Ovary (tissue), 10 donors: ENCODE measurements at places on chromosomes 16 and 17.

DNA sequence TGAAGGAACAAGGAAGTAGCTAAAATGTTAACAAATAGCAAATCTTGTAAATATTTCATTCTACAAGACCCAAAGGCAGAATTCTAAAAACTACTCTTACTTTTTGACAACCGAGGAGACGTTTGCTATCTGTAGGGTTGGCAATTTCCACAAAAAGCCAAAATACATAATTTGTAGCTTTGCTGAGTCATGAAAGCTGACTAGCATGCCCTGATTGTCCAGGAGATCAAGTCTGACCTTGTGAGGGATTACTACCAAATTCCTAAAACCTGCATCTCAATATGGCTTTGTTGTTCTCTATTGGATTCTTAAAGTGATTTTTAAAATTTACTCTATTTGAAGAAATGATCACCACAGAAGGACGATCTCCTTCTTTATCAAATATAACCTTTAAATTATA is 10.8 kb downstream of the DNAJA2 start:
- H3K27ac ChIP-seq: no peak overlapping the region
- peaks cover 2% of the 10 kb centered on the region for H3K4me1 ChIP-seq
- H3K27me3 ChIP-seq: no peaks in the 10 kb centered on the region
- DNase-seq: no peak

DNA sequence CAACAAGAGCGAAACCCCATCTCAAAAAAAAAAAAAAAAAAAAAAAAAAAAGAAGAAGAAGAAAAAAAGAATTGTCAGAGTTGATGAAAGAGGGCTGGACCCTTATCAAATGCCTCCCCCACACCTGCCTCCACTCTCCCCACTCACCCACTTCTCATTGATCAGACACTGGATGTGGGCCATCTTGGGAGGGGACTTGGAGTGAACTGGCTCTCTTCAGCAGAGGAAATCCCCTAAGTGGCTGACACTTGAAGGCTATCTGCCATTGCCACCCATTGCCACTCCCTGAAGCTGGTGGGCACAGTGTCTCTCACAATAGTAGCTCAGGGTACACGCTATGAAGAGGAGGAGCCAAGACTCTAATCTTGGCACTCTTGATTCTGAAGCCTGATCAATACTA is 1.6 kb downstream of the ITGA2B start:
- no peaks in the 10 kb centered on the region for H3K36me3 ChIP-seq
- no peaks in the 10 kb centered on the region for H3K27me3 ChIP-seq
- H3K27ac ChIP-seq: no peak overlapping the region

GRCh38 chr17:73067075-73067474 is 25.4 kb downstream of the SLC39A11 start:
- no peak for DNase-seq
- no peaks in the 10 kb centered on the region for H3K36me3 ChIP-seq
- H3K4me3 ChIP-seq: no peak overlapping the region
- no peak overlapping the region for H3K27ac ChIP-seq
- H3K27me3 ChIP-seq: no peaks in the 10 kb centered on the region
- no peaks in the 10 kb centered on the region for H3K4me1 ChIP-seq

GRCh38 chr17:73797594-73798110 is 153.4 kb upstream of the SDK2 start:
- H3K4me1 ChIP-seq: no peaks in the 10 kb centered on the region
- H3K36me3 ChIP-seq: no peaks in the 10 kb centered on the region
- H3K4me3 ChIP-seq: no peak overlapping the region

GRCh38 chr16:50246299-50247122 is 19.8 kb upstream of the ADCY7 start:
- H3K27me3 ChIP-seq: no peaks in the 10 kb centered on the region
- H3K4me3 ChIP-seq: peak overlapping the region; percentile 43
- H3K36me3 ChIP-seq: no peaks in the 10 kb centered on the region
- H3K27ac ChIP-seq: peak overlapping the region; percentile 65
- DNase-seq: no peak

- H3K4me3 ChIP-seq: no peak overlapping the region
- H3K27ac ChIP-seq: no peak overlapping the region
- H3K36me3 ChIP-seq: no peaks in the 10 kb centered on the region
- peaks cover 10% of the 10 kb centered on the region for H3K4me1 ChIP-seq
- H3K27me3 ChIP-seq: no peaks in the 10 kb centered on the region
- DNase-seq: peak; percentile 80
Measured at GRCh38 chr17:82414548-82415281, 3.4 kb upstream of the HEXD start.

GRCh38 chr17:37643869-37644268 is 623 bp upstream of the DDX52 start:
- no peaks in the 10 kb centered on the region for H3K36me3 ChIP-seq
- no peak overlapping the region for H3K27ac ChIP-seq
- H3K4me3 ChIP-seq: peak overlapping the region; percentile 81
- H3K27me3 ChIP-seq: no peaks in the 10 kb centered on the region
- DNase-seq: no peak

DNA sequence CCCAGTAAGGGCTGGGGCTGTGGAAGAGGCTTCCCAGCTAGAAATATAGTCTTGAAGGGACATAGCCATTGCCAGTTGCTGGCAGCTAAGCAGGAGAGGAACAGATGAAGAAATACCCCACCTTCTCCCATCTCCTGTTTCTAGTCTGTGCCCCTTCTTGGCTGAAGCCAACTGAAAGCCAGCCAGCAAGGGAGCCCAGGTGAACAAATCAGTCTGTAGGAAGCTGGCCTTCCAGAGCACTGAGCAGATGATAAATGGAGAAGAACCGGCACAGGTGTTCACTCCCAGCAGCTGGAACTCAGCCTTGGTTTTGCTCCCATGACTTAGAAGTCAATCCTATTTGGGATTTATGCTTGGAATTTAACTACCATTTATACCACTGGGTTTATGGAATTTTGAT is 69.2 kb upstream of the DHX40 start:
- H3K4me1 ChIP-seq: no peaks in the 10 kb centered on the region
- H3K36me3 ChIP-seq: no peaks in the 10 kb centered on the region
- DNase-seq: no peak
- no peaks in the 10 kb centered on the region for H3K27me3 ChIP-seq

DNA sequence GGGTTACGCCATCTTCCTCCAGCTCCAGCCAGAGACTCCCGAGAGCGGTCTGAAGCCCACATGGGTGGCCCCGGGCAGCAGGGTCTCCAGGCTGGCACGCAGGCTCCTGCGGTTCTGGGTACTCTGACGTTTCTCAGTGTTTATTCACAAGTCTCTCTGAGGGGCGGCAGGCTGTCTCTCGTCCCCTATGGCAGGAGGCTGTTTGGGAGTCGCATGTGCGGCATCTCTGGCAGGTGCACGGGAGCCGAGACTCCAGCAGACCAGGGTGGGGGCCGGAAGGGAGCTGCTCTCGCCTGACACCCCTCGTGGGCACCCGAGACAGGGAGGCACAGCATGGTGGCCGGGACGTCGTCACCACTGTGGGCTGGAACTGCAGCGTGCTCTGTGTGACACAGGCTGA is 48.1 kb downstream of the ZNF778 start:
- no peaks in the 10 kb centered on the region for H3K27me3 ChIP-seq
- peaks cover 9% of the 10 kb centered on the region for H3K4me1 ChIP-seq
- no peaks in the 10 kb centered on the region for H3K36me3 ChIP-seq

DNA sequence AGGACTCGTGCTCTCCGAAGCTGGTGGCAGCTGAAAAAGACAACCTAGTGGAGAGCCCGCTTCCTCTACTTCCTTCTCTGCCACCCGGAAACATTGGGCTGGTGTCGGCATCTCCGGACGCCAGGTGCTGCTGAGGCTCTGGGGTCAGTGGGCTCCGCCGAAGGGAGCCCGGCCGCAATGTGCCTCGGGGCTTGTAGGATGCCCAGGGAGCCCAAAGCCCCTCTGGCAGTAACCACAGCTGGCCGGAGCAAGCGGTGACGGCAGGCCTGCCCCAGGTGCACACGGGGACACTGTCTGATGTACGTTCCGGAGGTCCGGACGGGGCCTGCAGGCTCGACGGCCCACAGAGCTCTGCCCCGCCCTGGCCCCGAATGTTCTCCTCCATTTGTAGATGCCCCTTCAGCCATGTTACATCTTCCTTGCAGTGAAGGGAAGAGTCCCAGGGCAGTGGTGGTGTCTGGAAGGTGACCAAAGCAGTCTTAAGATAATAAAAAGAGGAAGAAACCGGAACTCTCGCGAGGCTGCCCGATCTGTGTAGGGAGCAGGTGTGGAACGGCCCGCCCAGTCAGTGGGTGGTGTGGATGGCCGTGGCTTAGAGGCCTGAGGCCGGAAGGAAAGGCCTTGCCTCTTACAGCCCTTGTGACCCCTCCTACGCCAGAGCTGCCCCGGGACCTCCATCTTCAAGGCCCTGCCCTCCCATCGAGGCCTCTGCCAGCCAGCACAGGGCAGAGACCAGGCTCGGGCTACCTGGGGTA is 22.6 kb downstream of the NDUFAF8 start:
- no peak overlapping the region for H3K4me3 ChIP-seq
- H3K36me3 ChIP-seq: no peaks in the 10 kb centered on the region

- peak overlapping the region; percentile 65 for H3K27ac ChIP-seq
- H3K27me3 ChIP-seq: no peaks in the 10 kb centered on the region
- H3K4me3 ChIP-seq: peak overlapping the region; percentile 23
- DNase-seq: peak; percentile 71
Measured at GRCh38 chr17:15409721-15410250, 57.6 kb downstream of the CDRT4 start.

DNA sequence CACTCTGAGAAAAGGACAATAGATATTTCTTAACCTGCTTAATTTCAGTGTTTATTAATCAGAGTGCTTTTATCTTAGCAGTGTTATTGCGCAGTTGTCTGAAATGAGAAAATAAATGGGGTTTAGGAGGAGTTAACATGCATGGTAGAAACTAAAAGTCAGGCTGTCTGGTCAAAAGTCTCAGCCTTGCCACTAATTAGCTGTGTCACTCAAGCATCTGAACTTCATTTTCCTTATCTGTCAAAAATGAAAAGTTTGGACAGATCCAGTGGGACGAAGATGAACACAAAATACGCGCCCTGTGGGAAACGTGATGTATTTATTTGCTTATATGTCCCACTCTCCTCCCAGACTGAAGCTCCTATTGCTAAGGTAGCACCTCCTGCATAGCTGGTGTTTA is 6.3 kb upstream of the MEIOB start:
- H3K27me3 ChIP-seq: no peaks in the 10 kb centered on the region
- H3K36me3 ChIP-seq: no peaks in the 10 kb centered on the region
- H3K4me1 ChIP-seq: no peaks in the 10 kb centered on the region
- H3K4me3 ChIP-seq: no peak overlapping the region
- no peak overlapping the region for H3K27ac ChIP-seq
- DNase-seq: no peak

DNA sequence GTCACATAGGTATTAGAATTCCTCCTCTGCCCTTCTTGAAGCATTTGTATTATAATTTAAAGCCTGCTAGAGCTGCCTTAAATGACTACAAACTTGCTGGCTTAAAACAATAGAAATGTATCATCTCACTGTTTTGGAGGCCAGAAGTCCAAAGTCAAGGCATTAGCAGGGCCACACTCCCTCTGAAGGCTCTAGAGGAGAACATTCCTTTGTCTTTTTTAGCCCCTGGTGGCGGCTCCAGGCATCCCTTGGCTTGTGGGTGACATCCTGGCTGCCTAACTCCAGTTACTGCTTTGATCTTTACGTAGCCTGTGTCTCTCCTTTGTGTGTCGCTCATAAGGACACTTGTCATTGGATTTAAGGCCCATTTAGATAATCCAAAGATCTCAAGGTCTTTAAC is 186.6 kb upstream of the SALL1 start:
- no peaks in the 10 kb centered on the region for H3K4me1 ChIP-seq
- no peaks in the 10 kb centered on the region for H3K27me3 ChIP-seq
- H3K27ac ChIP-seq: no peak overlapping the region
- DNase-seq: no peak
- no peak overlapping the region for H3K4me3 ChIP-seq
- H3K36me3 ChIP-seq: no peaks in the 10 kb centered on the region

- no peak overlapping the region for H3K4me3 ChIP-seq
Measured at GRCh38 chr17:57572062-57572461, 173.0 kb downstream of the CCDC182 start.

- peak overlapping the region; percentile 60 for H3K27ac ChIP-seq
- peak overlapping the region; percentile 54 for H3K4me3 ChIP-seq
- H3K36me3 ChIP-seq: no peaks in the 10 kb centered on the region
- no peaks in the 10 kb centered on the region for H3K4me1 ChIP-seq
Measured at GRCh38 chr16:21300309-21301167, 22.4 kb upstream of the CRYM start.

DNA sequence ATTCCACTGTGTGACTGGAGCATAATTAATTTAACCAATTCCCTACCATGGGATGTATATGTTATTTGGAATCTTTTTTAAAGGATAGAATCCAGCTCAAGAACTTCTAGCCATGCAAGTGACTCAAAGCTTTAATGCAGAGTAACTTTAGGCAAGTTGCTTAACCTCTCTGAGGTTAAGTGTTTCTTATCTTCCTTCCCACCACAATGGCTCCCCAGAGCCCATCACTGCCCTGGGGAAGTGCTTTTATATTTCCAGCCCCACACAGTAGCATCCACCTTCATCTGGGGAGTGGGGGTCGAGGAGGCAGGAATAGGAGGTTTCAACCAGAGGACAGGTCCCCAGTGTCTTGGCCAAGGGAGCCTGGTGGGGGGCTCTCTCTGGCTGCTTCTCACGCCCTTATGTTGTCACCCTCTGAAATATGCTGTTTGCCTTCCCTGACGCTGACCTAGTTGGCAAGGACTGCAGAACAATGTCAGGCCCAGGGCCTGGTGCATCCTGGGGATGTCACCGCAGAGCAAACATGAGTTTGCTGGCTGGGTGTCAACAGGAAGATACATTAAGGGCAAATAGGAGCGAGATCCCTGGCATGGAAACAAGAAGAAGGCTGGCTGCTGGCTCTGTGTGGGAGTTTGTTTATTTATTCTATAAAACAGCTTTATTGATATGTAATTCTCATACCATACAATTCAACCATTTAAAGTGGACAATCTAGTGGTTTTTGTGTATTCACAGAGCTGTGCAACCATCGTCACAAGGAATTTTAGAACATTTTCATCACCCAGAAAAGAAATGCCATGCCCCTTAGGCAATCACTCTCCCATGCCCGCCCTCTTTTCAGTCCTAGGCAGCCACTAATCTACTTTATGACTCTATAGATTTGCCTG is 46.6 kb upstream of the WSB1 start:
- no peak for DNase-seq
- H3K4me1 ChIP-seq: peaks cover 5% of the 10 kb centered on the region
- H3K36me3 ChIP-seq: no peaks in the 10 kb centered on the region
- H3K27ac ChIP-seq: no peak overlapping the region
